ENCODE measurements at places on chromosomes 1 and 21.

- no peak for DNase-seq
Observed at GRCh38 chr1:218317061-218317460, 28.1 kb upstream of the TGFB2 start.

DNA sequence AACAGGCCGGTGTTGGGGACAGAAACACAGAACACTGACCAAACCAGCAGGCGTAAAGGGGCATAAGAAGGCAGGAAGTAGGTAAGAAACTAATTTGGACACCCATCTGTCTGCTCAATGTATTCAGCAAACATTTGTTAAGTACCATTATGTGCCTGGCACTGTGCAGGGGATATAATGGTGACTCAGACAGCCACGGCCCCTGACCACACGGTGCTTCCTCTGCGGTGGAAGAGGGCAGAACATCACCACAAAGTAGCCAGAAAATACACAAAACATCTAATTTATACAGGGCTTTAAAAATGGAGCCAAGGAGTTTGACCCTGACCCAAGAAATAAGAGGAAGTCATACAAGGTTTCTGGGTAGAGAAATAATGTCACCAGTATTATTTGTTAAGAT, 12.9 kb downstream of the DNAJC11 start:
- DNase-seq, result no peak

- DNase-seq, result no peak
Observed at GRCh38 chr1:223378754-223379153, 14.5 kb upstream of the CCDC185 start.

- no peak for DNase-seq
Observed at GRCh38 chr1:95497566-95497965, 263.6 kb downstream of the RWDD3 start.

DNA sequence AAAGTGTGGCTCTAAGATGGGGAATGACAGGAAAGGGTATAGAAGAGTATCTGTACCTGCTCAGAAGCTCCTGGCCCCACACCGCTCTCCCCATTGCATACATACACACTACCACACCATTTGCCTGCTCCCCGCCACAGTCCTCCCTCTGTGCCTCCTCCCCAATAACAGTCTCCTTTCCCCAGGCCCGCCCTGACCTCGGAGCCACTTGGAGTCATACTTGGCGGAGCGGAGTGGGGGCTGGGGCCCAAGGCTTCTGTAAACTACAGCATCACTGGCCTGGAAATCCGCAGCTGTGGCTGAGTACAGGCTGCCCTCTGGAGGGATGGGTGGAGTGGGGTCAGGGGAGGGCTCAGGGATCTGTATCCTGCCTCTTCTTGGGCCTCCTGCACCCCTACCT, 8.6 kb downstream of the SEMA6C start:
- DNase-seq, result no peak

GRCh38 chr1:27004471-27005165, 8.0 kb downstream of the TENT5B start:
- DNase-seq, result no peak

GRCh38 chr1:29117381-29117780, 6.3 kb downstream of the TMEM200B start:
- no peak for DNase-seq
